Mucosa of gallbladder (tissue), 1 donor: ENCODE measurements at places on chromosomes 13 and 19. TPM values are rescaled to one million over a fixed set of nuclear protein-coding genes. Genes with fewer than 3 reads are reported as not detected.

PCDH20 gene
- 0.63 TPM for total RNA-seq

PRR19 gene
- total RNA-seq, result 0.75 TPM

RFPL4AL1 gene
- total RNA-seq, result not detected

HCST gene
- total RNA-seq, result 14.4 TPM

CAPS gene
- 82.5 TPM for total RNA-seq

IL11 gene
- 0.69 TPM for total RNA-seq

FAM83E gene
- total RNA-seq, result 143 TPM

GRCh38 chr13:113358653-113359190, 5.2 kb downstream of the GRTP1 start:
- DNase-seq, result no peak

- no peak for DNase-seq
These were observed 8.3 kb upstream of the SYCN start for GRCh38 chr19:39212375-39212742.

DNA sequence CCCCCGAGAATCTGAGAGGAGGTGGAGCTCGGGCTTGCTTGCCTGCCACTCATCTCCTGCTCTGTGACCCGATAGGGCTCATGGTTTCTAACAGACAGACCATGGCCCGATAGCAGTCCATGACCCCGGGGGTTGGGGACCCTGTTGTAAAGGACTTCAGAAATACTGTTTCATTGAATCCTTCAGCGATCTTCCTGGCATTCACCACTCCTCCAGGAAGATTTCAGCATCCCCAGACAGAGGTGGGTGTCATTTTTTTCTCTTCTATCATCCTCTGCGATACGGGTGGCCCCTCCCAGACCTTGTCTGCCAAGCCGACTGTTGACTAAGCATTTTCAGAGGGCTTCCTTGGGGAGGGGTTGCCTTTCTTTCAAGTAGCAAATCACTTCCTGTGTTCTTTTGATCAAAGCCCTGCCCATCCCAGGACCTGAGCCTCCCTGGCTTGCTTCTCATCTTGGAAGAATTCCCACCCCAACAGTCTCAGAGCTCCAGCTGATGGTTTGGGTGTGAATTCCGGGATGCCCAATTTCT, 1.7 kb downstream of the MYO1F start:
- DNase-seq, result no peak

- peak; percentile 29 for DNase-seq
These were observed 62.1 kb downstream of the DGKH start for GRCh38 chr13:42110410-42111155.

DNA sequence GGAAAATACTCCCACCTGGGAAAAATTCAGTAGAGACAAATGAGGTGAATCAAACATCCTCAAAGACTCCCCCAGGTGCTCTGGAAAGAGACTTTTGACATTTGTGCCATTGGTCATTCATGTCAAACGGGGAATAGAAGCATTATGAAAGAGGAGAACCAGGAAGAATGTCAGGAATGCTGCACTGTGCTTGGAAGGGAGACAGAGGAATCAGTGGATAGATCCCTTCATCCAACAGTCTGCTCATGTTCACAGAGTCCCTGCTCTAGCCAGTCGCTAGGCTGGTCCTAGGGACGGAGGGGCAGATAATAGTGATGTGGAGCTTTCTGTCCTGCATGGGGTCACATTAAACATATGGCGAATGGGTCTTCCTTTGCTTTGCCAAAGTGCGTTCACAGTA, 384.4 kb downstream of the FGF9 start:
- DNase-seq, result no peak

DNA sequence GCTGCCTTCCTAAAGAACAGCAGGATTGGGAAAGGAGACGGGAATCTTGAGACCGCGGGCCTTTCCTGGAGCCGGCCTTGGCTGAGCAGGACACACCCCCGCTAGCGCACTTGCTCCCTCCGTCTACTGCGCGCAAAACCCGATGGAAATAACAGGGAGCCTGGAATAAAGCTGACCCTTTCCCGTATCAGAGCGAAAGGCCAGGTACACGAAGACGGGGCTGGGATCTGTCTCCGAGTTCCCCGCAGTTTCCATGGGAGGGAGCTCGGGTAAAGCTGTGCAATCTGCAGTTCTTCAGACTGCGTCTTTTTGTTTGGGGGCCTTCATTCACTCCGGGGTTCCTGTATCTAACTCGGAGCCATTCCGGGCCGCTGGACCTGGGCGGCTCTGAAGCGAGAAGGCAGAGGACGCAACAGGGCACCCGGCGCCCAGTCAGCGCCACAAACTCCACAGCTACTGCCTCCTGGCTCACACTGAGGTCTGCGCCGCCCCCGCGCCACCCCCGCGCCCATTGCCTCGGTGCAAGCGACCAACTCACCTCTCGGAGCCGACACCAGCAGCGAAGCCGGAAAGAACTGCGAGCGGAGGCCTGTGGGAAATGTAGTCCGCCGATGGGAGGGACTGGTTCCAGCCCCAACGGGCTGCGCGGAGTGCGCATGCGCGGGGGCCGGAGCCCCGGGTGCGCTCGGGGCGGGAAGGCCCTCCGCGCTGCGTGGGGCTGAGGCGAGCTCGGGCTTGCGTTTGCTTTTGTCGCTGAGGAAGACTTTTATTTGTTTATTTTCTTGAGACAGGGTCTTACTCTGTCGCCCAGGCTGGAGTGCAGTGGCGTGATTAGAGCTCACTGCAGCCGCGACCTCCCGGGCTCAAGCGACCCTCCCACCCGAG, at the start of gene ZFP14:
Gene ZFP14 (minus strand): TSS at position 577 of the 885 bp plus-strand sequence. CDS start 11,309 bp downstream, outside the sequence.
- DNase-seq, result peak; percentile 95

DNA sequence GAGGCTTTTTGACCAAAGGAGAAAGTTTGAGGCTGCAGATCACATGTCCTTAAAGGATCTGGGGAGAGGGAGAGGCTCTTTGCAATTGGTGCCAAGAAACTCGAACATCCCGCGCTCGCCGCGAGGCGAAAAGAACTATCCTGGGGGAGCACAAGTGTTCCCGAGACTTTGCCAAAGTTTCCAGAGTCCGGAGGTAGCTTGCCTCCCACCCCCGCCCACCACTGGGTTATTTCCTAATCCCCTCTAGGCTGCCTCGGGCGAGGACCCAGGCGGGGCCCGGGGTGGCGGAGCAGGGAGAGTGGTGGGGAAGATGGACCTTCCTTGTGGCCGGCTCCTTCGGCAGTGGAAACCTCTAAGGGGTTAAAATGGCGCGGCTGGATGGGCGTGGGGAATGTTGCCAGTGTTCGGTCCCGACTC, 114.5 kb downstream of the KCNRG start:
- no peak for DNase-seq

DNA sequence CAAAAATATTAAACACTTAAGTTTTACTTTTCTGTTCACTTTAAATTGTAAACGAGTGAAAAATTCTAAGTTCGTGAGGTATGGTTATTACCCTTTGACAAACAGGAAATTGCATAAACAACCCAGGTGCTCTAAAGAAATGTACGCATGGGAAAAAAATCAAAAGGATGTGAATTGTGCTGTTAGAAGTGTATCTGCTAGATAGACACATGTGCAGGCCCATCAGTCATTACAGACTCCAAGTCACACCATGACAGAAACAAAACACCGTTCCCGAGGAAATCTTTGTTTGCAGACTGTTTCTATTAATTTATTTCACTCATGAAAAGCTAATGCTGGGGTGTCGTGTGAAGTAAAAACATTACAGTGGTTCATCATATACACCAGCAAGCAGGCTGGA, 17.0 kb upstream of the DOCK9 start:
- no peak for DNase-seq

DNA sequence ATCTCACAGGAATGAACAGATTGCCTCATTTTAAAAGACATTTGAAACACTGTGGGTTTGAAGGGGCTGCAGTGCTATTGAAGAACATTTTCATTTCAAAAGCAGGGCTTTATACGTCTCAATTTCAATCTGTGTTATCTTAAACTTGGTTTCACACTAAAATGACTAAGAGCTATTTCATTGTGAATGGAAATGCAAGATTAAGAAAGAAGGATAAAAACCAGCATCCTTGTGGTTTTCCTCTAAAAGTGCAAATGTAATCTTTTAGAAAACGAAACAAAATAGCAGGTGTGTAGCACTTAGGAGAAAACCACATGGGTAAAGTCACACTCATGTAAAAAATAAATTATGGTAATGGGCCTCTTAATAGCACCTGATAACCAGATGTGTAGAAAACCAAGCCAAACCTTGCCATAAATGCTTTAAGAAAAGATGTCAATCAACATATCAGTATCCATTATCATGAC, 397.7 kb downstream of the GPC6 start:
- no peak for DNase-seq

DNA sequence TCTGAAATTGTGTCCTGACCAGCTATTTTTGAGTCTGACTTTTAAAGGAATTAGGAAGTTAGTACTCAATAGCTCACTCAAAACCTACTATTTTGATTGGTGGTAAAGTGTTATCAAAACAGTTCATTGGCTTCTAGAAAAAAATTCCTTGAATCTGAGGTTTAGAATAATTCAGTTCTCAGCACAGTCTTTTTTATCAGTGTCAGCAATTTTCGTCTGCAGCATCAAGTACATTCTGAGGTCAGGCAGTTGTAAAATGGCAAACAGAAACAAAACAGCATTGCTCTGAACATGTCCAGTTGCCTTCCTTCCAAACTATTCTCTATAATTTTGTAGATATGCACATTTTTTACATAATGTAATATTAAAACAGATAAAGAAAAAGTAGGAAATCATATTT, 1644.1 kb downstream of the SLITRK5 start:
- DNase-seq, result no peak

GRCh38 chr13:35995136-35995535, 136.0 kb downstream of the DCLK1 start:
- DNase-seq, result no peak

GRCh38 chr19:48659768-48660167, 13.0 kb downstream of the NTN5 start:
- DNase-seq, result no peak

DNA sequence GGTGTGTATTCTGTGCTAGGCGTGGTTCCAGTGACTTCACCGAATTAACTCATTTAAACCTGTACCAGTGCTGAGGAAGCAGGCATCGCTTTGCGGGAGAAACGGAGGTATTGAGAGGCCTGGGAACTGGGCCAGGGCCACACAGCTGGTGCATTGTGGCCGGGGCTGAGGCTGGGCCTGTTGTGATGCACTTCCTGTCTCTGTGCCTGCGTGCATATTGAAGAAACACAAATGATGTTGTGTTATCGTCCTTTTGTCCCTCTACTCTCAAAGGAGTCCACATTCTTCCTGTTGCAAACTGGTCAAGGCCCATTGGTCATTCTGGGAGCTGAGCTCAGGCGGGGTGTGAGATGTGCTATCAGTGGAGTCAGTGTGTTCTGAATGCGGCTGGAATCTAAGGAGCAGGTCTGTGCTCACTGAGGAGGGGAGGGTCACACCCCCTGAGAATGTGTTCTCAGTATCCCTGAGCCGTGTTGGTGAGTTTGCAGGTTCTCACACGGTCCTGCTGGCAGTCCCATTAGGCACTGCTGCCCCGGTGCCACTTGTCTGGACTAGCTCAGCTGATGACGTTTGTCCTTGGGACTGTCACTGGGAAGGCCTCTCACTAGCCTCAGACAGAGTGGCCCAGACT, 62.1 kb downstream of the ARHGEF7 start:
- DNase-seq, result peak; percentile 53

DNA sequence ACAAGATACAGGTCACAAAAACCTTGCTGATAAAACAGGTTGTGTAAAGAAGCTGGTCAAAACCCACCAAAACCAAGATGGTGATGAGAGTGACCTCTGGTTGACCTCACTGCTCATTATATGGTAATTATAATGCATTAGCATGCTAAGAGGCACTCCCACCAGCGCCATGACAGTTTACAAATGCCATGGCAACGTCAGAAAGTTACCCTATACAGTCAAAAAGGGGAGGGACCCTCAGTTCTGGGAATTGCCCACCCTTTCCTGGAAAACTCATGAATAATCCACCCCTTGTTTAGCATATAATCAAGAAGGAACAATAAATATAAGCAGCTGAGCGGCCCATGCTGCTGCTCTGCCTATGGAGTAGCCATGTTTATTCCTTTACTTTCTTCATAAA, 434.1 kb downstream of the ZNF536 start:
- no peak for DNase-seq

- peak; percentile 90 for DNase-seq
These were observed 8.7 kb downstream of the GPX4 start for GRCh38 chr19:1112268-1113029.

GRCh38 chr13:65417953-65418352, 1812.2 kb downstream of the PCDH9 start:
- DNase-seq, result no peak

GRCh38 chr13:112525356-112525945, 62.5 kb downstream of the TUBGCP3 start:
- no peak for DNase-seq
